Aorta (tissue), 5 donors: ENCODE measurements at places on chromosomes 1 and 21. TPM values are rescaled to one million over a fixed set of nuclear protein-coding genes. Genes with fewer than 3 reads are reported as not detected.

GRCh38 chr1:63980740-63981407 lies 207.1 kb downstream of the ROR1 start:
- no peak for DNase-seq

DNA sequence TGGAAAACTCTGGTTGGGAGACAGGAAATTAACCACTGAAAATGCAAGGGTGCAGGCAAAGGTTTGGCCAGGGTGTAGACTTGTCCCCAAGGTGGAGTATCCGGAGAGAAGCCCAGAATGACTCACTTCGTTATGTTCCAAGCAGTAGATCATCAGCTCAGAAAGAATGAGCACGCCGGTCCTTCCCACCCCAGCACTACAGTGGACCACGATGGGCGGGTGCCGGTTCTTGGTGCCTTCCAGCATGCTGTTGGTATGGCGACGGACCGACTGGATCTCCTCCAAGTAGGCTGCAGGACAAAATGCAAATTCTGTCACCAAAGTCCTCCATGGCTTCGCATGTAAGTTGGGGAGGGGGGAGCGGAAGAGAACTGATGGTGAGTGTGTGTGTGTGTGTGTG lies 83.4 kb downstream of the SMYD2 start:
- DNase-seq, result peak; percentile 69

GRCh38 chr1:156493154-156493631 lies 7.4 kb downstream of the MEF2D start:
- no peak for DNase-seq

DNA sequence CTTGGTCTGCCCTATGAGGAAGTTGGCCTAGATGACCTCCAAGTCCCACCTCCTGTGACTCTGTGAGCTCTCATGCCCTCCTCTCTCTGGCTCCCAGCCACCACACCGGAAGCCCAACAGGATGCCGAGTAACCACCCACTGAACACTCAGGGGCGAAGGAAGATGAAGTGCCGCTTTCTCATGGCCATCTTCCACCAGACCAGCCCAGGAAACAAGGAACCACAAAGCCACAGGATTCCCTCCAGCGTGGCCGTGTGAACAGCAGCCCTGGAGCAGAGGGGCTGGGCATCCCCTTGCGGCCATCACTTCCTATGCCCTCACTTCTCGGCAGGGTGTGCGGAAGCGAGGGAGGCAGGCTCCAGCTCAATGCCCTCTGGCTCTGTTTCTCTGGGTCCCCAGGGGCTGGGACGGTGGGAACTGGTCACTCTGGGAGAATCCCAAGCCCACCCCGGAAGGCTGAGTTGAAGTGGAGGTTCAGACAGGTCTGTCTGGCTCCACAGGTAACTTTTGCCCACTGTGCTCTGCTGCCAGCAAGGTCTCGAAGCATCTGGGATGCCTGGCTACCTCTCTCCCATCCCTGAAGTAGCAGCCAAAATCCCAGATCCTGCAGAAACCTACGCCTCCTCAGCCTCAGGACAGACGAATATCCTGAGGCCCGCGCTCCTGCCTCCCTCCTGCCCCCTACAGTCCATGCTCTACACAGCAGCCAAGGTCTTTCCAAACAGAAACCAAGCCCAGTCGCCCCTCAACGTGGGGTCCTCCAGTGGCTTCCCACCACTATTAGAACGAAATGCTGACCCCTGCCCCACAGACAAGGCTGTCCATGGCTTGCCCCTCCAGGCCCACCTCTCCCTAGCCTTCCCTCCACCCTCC lies 44.2 kb upstream of the ECE1 start:
- peak; percentile 90 for DNase-seq

DNA sequence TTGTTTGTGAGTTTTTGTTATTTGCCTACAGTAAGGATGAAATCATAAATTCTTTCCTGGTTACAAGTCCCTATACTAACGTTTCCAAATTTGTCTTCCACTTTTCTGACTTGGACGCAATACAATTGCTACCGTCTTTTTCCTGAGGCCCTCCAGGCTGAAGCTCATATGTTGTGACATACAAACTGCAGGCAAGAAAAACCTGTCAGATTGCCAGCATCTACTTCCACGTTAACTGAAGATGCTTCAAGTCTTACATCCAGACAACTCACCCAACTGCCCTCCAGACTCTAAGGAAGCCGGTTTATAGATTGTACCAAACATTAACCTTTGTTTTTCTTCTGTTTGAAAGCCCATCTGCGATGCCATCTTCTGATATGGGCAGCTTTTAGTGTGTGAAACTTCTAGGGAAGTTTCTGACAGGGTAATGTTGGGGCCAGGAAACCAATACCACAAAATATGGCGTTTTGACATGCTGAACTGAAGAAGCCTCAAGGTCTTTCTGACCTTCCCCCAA lies 21.4 kb upstream of the RNF11 start:
- DNase-seq, result no peak

DNA sequence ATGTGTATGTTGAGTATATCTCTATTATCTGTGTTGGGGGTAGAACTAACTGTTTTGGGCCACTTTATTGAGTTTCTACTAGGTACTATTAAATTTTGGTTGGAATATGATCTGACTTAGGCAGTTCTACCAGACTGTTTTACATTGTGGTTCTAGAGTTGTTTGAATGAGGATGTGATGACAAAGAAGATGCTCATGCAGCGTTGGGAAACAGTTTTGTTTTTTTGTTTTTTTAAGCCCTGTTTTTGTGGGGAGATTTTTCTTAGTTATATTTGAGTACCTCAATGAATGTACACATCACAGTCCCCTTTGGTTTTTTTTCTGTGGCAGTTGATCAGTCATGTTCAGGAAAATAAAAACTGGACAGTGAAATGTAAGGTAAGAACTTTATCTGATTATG lies 40.1 kb downstream of the TMED5 start:
- DNase-seq, result no peak

DNA sequence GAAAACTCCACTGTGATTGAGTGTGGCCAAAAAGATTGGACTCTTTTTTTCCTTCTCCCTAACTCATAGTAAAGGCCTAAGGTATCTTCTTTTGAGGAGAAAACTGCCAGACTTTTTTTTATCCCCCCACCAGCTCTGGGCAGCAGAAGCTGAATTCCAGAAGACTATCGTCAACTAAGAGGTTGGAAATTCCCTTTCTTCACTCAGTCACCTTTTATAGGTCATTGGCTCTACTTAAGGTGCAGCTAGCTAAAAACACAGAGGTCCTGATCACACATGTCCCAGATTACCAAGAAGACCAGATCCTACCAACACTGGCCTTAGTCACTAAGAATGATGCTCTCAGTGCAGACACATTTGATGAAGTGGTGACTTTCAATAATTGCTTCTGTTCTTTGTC lies 1441.2 kb downstream of the PLA2G4A start:
- no peak for DNase-seq

DNA sequence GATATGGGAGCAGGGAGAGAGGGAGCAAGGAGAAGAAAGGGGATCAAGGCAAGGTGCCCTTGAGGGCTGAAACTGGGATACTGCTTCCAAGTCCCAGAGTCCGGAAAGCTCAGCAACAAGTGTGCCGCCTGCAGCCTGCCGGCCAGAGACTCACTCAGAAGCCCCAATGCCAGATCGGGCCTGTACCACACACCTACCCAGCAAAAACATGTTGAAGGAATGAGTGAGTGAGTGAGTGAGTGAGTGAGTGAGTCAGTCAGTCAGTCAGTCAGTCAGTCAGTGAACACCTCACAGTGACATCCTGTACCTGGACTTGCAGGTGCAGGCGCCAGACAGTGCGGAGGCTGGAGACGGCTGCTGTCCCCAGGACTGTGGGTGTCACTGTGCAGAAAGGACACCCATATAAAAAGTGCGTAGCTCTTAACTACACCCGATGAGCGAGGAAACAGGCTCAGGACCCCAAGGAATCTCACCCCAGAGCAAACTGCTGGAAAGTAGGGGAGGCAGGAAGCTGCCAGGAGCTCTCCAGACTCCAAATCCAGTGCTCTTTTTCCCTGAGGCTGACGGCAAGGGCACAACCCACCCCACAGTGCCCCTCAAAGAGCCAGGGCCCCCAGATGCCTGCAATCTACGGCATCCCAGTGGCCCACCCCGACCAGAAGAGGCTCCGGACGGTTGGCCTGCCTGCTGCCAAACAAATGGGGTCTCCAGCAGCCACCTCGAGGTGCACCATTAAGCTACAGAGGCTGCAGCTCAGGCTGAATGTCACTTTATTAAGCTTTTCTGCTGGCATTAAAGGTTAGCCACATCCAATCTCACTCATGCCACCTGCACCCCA lies 261.7 kb downstream of the NPHP4 start:
- DNase-seq, result no peak

DNA sequence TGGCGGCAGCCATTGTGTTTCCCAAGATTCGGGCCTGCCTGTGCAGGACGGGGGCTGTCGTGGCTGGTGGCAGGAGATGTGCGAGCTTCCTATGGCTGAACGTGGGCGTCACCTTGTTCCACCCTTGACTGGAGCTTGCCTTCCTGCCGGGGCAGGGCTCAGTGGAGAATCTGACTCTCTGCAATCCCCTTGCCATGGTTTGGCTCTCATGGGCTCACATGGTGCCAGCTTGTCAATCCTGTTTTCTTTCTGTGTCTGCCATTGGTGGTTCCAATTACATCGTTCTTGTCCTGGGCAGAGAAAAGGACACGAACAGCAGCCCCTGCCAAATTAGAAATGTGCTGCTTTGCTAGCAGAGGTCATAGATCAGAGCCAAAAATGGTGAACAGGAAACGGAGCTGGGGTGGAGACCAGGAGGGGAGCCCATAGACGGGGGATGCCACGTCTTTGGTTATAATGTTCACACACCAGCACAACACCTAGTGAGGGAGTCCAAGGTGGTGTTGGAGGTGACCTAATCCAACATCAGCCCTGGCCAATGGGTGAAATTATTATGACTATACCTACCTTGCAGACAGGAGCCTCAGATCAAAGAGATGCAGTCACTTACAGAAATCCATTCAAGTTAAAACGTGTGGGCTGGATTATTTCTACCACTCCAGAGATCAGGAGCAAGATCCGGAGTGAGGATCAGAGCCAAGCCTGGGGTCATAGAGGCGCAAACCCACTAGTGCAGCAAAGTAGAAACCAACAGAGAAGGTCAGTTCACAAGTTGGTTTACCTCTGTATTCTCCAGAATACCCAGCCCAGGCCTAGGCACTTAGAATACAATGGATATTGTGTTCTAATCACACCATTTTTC lies 253.1 kb downstream of the SIPA1L2 start:
- no peak for DNase-seq

GRCh38 chr1:12475530-12475934 lies 142.5 kb downstream of the DHRS3 start:
- no peak for DNase-seq

- DNase-seq, result no peak
Observed at GRCh38 chr1:94661431-94661932, 119.9 kb upstream of the F3 start.

- no peak for DNase-seq
Observed at GRCh38 chr21:45334134-45334533, 46.4 kb upstream of the POFUT2 start.

- DNase-seq, result peak; percentile 83
Observed at GRCh38 chr1:160193091-160193819, 2.9 kb downstream of the CASQ1 start.

GRCh38 chr1:204232526-204232925 lies 18.7 kb upstream of the GOLT1A start:
- no peak for DNase-seq

GRCh38 chr1:89907727-89908212 lies 86.9 kb downstream of the LRRC8D start:
- no peak for DNase-seq

DNA sequence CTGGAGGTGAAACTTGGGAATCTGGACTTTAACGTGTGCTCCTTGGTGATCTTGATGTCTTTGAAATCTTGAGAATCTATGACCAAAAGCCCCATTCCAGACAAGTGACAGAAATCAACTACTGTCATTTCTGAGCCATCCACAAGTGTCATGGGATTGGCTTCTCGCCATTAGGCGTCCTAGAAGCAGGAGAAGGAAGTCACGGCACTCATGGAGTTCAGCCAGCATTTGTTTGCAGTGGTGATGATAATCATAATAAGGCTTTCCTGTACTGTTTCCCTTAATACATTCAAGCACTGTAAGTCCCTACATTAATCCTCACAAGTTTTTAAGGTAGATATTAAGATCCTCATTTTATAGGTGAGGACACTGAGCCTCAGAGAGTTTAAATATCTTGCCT lies 11.9 kb downstream of the F5 start:
- DNase-seq, result no peak

DNA sequence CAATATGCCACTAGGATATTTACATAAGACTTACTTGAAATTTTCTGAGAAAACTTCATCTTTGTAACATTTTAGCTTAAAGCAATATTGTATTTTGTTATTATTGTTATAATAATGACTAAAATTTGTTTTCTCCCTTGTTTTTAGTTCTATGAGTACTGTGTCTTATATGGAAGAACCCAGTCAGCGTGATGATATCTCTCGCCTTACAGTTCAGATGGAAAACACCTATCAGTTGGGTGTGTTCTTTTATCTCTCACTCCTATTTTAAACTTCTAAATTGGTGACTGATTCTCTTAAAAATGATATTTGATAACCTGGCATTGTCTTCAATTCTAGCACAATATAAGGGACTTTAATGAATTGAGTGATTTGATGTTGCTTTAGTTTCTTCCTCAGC lies 18.0 kb downstream of the DYNLT5 start:
- no peak for DNase-seq

DNA sequence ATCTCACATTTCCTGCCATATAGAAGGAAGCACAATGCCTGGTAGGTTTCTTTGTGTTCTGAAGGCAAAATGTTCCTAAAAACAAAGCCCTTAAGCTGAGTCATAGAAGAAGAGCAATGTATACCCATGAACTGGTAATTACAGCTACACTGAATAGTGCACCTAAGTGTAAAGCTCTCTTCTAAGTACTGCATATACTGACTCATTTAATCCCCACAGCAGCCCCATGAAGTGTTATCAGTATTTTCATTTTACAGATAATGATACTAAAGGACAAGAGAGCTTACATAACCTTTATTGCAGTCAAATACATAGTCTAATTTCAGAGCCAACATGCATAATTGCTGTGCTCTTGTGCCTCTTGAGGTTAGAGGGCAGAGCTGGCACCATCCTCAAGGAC lies 239.9 kb downstream of the DPYD start:
- no peak for DNase-seq

DNA sequence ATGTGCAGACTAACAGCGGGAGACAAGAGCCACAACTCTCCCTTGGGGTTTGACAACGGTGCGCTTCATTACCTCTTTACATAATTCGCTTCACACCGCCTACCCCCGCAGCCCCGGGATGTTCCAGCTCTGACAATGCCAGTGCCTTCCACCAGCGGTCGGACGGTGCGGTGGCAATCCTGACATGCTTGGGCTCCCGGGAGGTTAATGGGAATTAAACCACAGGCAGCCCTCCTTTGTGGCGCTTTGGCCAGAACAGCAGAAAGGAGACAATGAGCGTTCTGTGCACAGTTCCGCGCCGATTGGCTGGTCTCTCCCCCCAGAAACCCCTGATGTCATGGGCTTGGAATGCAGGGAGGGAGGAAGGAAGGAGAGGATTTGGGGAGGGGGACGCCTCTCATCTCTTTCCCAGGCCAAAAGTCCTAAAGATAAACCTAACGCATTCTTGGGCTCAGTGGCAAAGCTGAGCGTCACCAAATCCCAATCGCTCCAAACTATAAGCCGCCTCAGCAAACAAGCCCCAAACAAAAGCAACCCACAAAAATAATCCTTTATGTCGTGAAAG lies 1.3 kb downstream of the CNN3 start:
- peak; percentile 79 for DNase-seq

PLEKHA6 gene
- 3.9 TPM for total RNA-seq

TMEM82 gene
- not detected for total RNA-seq

HSPA6 gene
- 19.0 TPM for total RNA-seq

GPR37L1 gene
- not detected for total RNA-seq

LBR gene
- total RNA-seq, result 48.4 TPM

IFI44L gene
- 42.2 TPM for total RNA-seq

CELSR2 gene
- total RNA-seq, result 1.6 TPM

TMEM63A gene
- 118 TPM for total RNA-seq
